ENCODE measurements at places on chromosomes 6 and 20. TPM values are rescaled to one million over a fixed set of nuclear protein-coding genes. Genes with fewer than 3 reads are reported as not detected.

Gene POU5F1
- 0.83 TPM for total RNA-seq

Gene GGTLC1
- not detected for total RNA-seq

Gene DPPA5
- total RNA-seq: not detected

Gene C20orf202
- not detected for total RNA-seq

Gene GNRH2
- 2.5 TPM for total RNA-seq

Data from B cell (primary cell).